Right kidney (tissue), 9 donors: ENCODE measurements at places on chromosomes 7 and 10.
A peak's percentile ranks its signal among the peaks of the same experiment; 100 is the strongest.

- DNase-seq, result no peak
Measured at GRCh38 chr7:92589056-92589455, 1.1 kb downstream of the FAM133B start.

GRCh38 chr7:139626817-139627216 is 103.3 kb downstream of the CLEC2L start:
- DNase-seq, result no peak

DNA sequence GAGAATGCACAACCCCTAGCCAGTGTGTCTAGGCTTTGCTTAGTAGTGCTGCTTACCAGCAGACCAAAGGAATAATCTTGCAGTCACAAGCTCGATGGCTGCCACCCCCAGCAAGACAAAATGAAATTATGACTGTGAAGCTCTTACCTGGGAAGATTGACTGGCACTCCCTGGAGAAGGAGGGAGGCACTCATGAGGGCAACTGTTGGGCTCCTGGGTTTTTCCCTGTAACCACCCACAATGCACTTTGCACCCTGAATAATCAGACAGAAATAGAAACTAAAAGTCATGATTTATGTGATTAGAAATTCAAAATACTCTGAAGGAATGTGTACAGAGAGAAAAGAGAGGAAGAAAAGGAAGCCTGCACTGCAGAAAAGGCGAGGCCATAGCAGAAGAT is 144.3 kb upstream of the DGKB start:
- DNase-seq, result no peak

DNA sequence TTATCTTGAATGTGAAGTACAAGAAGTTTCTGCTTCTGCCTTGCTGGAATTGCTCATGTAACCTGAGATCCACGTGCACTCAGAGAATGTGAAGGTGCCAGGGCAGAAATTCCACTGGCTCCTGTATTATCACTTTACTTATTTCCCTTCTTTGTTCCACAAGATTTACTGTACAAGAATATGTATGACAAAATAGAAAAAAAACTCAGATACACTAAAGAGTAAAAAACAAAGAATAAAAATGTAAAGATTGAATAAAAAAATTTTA is 43.0 kb downstream of the PLCE1 start:
- no peak for DNase-seq

DNA sequence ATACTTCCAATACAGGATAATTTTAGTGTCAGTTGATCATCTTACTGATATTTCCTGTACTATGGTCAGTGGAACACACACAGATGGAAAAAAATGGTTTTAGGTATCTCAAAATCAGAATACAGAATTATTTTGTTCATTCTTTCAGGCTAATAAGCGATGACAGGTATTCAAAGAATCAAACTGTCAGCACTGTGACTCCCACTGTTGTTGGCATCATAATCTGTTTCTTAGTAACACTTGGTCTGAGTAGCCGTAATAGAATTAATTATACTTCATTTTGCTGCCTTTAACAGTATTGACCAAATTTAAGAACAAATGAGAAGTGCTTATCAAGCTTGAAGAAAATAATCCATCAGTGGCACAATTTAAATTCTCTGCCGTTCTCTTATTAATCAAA is 215.0 kb downstream of the SKAP2 start:
- no peak for DNase-seq

DNA sequence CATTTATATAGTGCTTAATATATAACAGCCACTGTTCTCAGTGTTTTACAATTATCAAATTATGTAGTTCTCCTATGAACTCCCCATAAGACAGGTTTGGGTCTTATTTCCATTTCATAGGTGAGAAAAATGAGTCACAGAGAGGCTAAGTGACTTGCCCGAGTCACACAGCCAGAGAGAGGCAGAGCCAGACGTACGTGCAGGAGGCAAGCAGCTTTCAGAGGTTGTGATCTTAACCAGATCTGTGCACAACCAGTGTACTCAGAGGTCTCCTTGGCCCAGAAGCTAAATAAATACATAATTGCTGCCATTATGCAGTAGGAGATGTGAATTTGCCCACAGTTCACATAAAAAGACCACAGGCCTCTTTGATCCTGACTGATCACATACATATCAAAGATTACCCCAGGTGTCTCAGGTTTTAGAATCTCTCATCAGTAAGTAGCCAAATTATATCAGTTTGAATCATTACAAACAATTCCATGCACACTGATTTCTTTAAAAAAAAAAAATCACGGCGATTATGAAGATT is 304.7 kb upstream of the AOAH start:
- no peak for DNase-seq

- DNase-seq, result no peak
Measured at GRCh38 chr10:68086910-68087684, 12.0 kb upstream of the HERC4 start.

- no peak for DNase-seq
Measured at GRCh38 chr7:51075681-51076580, 240.7 kb downstream of the COBL start.

GRCh38 chr7:65968256-65969185 is 13.5 kb downstream of the GUSB start:
- no peak for DNase-seq

DNA sequence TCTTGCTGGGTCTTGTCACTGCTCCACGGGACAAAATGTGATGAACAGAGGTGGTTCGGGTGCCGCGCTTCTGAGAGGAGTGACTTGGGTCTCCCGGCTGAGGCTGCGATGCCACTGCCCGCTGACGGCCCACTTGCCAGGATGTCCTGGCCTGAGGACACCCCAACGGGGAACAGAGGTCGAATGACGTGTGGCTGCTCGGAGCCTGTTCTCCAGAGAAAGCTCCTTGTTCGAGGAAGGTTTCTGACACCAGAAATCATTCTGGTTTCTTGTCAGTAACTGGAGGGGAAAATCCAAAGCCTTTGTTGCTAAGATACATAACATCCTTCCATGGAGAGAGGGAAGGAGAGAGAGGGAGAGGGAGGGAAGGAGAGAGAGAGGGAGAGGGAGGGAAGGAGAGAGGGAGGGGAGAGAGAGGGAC is 236.4 kb downstream of the WDR37 start:
- no peak for DNase-seq

DNA sequence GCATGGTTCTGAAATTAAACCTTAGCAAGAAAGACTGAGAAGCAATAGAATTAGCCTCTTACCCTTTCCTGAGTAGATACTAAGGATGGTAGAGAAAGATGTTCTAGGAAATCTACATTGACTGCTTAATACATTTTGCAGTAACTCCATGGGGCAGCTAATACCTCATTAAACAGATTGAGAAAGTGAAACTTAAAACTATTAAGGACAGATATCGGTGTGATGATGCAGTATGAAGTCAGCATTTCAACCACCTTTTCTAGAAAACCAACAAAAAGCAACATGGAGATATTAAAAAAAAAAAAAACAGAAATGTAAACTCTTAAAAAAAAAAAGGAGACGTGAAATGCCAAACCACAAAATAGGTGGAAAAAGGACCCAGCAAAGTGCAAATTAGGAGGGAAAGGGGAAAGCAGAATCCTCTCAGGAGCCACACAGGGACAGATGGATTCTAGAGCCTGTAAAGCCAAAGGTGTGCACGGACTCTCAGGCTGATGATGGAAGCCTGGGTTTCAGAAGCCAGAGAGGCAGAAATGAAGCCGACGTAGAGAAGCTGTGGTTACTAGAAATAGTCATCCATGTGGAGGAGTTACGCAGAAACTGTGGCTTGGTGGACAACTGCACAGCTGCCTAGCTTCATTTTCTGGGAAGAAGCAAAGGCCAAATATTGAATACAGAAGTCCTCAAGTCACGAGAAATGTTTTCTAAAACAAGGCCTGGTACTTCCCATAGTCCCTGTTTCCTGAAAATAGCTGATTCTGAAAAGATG is 38.1 kb upstream of the GPR141 start:
- DNase-seq, result no peak

DNA sequence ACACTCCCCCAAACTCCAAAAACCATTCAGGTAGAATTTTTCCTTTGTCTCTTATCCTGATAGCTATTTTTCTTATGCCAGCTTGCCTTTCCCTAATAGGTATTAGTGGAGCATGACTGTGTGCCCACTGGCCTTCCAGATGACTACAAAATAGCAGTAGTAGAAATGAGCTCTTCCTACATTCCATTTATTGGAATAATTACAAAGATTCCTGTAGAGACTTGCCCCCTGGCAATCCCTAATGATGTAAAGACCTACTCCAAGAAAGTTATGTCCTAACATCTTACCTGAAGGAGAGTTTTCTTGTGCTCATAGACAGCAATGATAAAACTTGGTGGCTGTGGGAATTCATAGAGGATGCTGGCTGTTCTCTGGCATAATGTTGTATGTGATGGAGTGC is 501.8 kb downstream of the GATA3 start:
- no peak for DNase-seq

DNA sequence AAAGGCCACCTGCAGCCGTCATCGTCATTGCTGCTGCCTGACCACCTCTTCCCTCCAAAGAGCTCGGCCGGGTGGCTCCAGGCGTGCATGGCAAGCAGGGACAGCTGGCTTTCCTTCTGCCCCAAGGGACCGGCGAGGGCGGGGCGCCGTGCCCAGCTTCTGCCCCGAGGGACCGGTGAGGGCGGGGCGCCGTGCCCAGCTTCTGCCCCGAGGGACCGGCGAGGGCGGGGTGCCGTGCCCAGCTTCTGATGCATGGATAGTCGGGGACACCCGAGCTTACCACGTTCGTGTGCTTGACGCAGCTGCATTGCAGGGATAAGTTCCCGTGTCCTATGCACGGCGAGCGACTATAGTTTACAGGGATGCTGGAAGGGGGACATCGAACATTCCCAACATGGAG is 27.0 kb downstream of the CFAP46 start:
- no peak for DNase-seq

DNA sequence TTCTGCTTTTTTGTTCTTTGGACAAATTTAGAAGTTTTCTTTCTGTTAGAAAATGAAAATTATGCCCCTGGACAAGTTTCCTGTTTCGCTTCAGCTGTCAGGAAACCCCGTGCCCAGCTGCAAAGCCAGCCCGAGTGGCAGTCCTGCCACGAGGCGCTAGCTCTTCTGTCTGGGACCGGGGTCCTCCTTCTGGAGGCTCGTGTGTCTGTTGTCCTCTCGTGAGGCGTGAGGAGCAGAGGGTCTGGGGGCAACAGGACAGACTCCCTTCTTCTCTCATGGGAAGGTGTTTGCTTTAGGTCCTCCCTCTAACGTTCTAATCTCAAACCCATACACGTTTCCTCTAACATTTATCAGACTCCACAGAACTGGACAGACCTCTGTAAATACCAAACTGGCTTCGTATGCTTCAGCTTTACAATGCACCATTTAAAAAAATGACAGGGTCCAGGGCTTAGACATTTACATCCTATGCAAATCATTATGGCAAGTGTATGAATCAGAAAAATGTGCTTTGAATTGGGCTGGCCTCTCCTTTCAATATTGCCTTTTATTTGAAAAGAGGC is 184.5 kb upstream of the SHH start:
- DNase-seq, result no peak

DNA sequence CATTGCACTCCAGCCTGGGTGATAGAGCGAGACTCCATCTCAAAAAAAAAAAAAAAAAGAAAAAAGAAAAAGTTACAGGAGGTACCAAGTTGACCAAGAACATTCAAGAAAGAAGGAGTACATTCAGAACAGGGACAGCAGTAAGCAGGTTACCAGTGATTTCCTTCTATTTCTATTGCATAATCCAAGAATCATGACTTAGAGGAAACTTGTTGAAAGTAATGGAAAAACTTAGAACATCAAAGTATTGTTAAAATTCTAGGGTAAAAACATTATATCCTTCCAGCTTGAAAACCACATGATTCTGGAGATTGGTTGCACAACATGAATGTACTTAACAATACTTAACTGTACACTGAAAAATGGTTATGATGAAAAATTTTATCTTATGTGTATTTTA is 25.2 kb downstream of the RAPGEF5 start:
- DNase-seq, result no peak

DNA sequence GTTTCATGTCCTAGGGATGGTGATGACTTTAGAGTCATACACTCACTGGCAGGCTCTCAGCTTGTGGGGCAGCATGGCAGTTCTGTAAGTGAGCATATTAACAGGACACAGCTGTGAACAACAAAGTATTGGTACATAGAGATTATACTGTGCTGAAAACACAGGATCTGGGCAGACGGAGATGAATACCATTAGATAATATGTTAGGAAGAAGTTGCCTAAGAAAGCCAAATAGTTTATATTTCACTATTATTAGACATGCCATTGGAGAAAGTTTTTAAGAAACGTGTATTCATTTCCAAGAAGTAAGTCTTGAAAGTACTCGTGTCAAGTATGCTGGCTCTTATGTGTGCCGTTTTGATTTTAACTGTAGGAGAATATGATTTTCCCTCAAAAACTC is 274.5 kb downstream of the INHBA start:
- no peak for DNase-seq

- DNase-seq, result no peak
Measured at GRCh38 chr10:28906011-28906411, 228.7 kb downstream of the BAMBI start.

- no peak for DNase-seq
Measured at GRCh38 chr7:129865925-129866201, 86.9 kb downstream of the UBE2H start.

DNA sequence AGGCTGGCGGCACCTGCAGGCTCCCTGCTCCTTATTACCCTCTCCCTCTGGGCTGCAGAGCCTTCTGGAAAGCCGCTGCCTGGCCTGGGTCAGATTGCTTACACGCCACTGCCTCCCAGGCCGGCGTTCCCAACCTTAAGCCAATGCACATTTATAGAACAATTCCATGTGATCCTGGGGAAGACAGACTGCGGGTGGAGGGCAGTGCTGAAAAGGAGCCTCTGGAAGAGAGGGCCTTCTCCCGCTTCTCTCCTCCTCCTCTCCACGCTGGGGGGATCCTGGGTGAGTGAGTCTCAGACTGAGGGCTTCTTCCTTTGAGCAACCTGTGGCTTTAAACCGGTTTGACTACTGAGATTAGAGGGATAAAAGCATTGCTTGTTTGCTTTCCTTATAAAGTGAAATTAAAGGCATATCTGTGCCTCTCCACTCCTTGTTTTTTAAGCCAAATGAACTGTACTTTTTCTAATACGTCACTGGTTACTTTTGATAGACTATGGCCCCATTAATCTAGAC is 5.5 kb downstream of the TACC2 start:
- peak; percentile 45 for DNase-seq

- no peak for DNase-seq
Measured at GRCh38 chr7:30436518-30436917, 42.1 kb downstream of the NOD1 start.

GRCh38 chr10:48782386-48782785 is 97.7 kb downstream of the WDFY4 start:
- no peak for DNase-seq

DNA sequence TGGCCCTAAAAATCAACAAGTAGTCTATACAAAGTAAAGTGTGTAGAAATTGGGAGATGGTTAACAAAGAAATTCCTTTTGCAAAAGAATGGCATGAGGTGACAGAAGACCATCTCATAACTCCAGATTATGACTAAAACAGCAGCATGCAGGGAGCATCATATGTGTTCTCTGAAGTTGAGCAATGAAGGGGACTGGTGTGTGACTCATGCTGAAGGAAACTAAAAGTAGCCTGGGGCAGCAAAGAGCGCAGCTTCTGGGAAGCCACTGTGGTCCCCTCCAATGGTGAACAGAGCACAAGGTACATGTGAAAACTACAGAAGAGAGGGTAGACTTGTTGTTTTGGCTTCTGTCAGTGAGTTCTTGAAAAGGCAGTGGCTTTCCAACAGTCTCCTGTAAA is 133.4 kb downstream of the MACC1 start:
- DNase-seq, result no peak
